ENCODE measurements at places on chromosomes 13 and 19.
A peak's percentile ranks its signal among the peaks of the same experiment; 100 is the strongest.

GRCh38 chr19:39078436-39079200 is 5.5 kb upstream of the ACP7 start:
- H3K36me3 ChIP-seq = no peaks in the 10 kb centered on the region
- H3K4me3 ChIP-seq = no peak overlapping the region
- H3K27ac ChIP-seq = no peak overlapping the region
- DNase-seq = no peak
- H3K27me3 ChIP-seq = peaks cover 70% of the 10 kb centered on the region
- no peaks in the 10 kb centered on the region for H3K4me1 ChIP-seq

DNA sequence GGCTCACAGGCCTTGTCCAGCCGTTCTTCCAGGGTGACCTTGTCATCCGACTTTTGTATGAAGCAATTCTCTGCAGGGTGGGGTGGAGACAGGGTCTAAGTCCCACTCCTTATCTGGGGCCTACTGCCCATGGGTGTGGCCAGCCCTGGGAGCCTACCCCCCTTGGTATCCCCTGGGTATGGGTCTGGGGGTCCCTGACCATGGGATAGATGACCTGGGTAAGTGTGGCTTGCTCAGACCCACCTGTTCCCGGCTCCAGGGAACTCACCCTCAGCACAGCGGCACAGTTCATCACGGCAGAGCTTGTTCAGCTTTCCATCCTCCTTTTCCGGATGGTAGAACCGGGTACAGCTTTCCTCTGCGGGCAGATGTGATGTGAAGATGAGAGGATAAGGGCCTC is 9.2 kb upstream of the TNFSF14 start:
- H3K27me3 ChIP-seq = peaks cover 36% of the 10 kb centered on the region
- H3K4me3 ChIP-seq = no peak overlapping the region
- no peak overlapping the region for H3K27ac ChIP-seq
- H3K4me1 ChIP-seq = peaks cover 24% of the 10 kb centered on the region
- H3K36me3 ChIP-seq = no peaks in the 10 kb centered on the region

DNA sequence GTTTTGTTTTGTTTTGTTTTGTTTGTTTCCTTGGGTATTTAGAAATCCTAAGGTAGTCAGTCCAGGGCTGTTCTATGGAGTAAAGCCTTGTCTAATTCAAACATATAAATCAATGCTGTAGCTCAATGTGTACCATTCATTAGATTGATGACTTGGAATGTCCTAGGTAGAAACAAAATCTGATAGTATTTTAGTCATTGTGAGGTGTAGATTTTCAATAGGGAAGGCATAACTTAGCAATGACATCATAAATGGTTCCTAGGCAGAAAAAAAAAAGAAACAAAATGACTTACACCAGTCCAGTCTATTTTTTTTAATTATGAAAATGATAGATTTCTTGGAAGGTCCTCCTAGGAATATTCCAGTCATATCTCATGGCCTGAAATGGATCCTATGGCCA is 189.9 kb downstream of the SPRY2 start:
- no peak overlapping the region for H3K27ac ChIP-seq
- H3K4me1 ChIP-seq = peaks cover 9% of the 10 kb centered on the region
- H3K27me3 ChIP-seq = no peaks in the 10 kb centered on the region
- no peak overlapping the region for H3K4me3 ChIP-seq

DNA sequence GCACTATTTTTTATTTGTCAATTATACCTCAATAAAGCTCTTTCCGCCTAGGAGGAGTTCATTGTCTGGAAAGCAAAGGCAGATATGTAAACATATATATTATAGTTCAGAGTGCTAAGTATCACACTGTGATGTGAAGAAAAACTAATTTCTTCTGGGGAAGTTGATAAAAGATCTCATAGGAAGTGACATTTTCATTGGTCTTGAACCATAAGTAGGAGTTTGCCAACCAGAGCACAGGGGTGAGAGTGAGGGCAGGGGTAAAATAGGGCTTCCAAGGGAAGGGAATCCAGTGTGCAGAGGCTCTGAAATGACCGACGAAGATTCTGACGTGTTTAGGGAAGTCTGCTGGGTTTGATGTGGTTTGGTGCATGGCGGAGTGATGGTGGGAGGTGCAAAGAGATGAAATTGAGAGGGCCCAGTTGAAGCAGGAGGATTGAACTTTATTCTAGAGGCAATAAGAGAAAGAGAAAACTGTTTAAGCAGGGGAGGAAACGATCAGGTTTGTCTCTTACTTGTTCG is 780 bp upstream of the GTF2F2 start:
- no peaks in the 10 kb centered on the region for H3K27me3 ChIP-seq
- no peak overlapping the region for H3K4me3 ChIP-seq

DNA sequence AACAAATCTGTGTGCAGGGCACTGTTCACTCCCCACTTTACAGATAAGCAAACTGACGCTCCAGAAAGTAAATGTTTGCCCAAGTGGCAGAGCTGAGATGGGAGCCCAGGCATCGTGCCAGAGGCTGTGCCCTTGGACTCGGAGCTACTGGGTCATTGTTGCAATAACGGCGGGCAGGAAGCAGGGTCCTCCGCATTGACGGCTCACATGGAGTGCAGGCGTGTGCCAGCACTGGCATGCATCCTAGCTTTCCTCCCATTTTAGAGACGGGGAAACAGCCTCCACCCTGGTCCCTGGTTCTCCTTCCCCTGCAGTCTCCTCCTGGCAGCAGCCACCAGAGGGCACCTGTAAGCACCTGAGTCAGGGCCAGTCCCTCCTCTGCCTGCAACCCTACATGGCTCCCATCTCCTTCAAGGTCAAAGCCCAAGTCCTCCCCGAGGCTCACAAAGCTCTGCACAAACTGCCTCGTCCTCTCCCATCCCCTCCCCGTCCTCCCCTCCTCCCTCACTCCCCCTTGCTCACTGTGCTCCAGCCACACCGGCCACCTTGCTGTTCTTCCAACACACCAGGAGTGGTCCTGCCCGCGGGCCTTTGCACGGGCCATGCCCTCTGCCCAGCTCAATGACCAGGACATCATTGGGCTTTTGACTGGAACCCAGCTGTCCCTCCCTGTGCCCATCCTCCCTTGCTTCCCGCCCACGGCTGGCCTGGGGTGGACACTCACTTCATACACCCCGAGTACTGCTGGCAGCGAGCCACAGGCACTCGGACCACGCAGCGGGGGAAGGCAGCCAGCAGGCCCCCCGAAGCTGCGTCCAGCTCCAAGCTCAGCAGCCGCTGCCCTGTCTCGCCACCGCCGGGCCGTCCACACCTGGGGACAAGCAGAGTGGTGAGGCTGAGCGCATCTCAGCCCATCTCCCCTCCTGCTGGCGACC is 7.7 kb upstream of the LRG1 start:
- H3K27ac ChIP-seq = no peak overlapping the region
- H3K4me1 ChIP-seq = no peaks in the 10 kb centered on the region
- no peaks in the 10 kb centered on the region for H3K36me3 ChIP-seq
- DNase-seq = no peak
- H3K27me3 ChIP-seq = no peaks in the 10 kb centered on the region
- H3K4me3 ChIP-seq = no peak overlapping the region

- H3K27me3 ChIP-seq = no peaks in the 10 kb centered on the region
- DNase-seq = no peak
- peaks cover 53% of the 10 kb centered on the region for H3K4me1 ChIP-seq
- no peak overlapping the region for H3K4me3 ChIP-seq
These were observed 15.7 kb downstream of the RANBP3 start for GRCh38 chr19:5961969-5962945.

DNA sequence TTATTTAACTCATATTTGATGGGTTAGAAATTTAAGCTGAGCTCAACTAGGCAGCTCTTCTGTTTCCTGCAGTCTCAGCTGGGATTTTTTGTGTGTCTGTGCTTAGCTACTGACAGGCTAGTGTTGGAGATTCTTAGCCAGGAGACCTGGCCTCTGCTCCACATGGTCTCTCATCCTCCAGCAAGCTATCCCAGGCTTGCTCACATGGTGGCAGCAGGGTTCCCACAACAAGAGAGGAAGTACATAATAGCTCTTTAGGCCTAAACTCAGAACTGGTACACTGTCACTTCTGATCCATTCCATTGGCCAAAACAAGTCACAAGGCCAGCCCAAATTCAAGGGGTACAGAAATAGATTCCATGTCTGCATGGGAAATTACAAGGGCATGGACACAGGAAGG is 406.2 kb downstream of the SUCLA2 start:
- DNase-seq = no peak
- H3K36me3 ChIP-seq = no peaks in the 10 kb centered on the region
- no peaks in the 10 kb centered on the region for H3K4me1 ChIP-seq
- H3K27me3 ChIP-seq = no peaks in the 10 kb centered on the region
- no peak overlapping the region for H3K4me3 ChIP-seq

GRCh38 chr13:71516521-71516920 is 350.5 kb downstream of the DACH1 start:
- H3K27ac ChIP-seq = no peak overlapping the region
- no peaks in the 10 kb centered on the region for H3K27me3 ChIP-seq
- no peak for DNase-seq
- H3K4me1 ChIP-seq = peaks cover 8% of the 10 kb centered on the region

- H3K36me3 ChIP-seq = peaks cover under 1% of the 10 kb centered on the region
- H3K27me3 ChIP-seq = no peaks in the 10 kb centered on the region
- no peaks in the 10 kb centered on the region for H3K4me1 ChIP-seq
- H3K27ac ChIP-seq = no peak overlapping the region
- no peak overlapping the region for H3K4me3 ChIP-seq
These were observed 1011.0 kb upstream of the MIR17HG start for GRCh38 chr13:90336507-90336906.

- H3K27ac ChIP-seq = no peak overlapping the region
- peaks cover 16% of the 10 kb centered on the region for H3K4me1 ChIP-seq
- no peak overlapping the region for H3K4me3 ChIP-seq
- H3K27me3 ChIP-seq = no peaks in the 10 kb centered on the region
- no peak for DNase-seq
- peaks cover 6% of the 10 kb centered on the region for H3K36me3 ChIP-seq
These were observed 45.1 kb downstream of the MIPEP start for GRCh38 chr13:23844132-23844531.

DNA sequence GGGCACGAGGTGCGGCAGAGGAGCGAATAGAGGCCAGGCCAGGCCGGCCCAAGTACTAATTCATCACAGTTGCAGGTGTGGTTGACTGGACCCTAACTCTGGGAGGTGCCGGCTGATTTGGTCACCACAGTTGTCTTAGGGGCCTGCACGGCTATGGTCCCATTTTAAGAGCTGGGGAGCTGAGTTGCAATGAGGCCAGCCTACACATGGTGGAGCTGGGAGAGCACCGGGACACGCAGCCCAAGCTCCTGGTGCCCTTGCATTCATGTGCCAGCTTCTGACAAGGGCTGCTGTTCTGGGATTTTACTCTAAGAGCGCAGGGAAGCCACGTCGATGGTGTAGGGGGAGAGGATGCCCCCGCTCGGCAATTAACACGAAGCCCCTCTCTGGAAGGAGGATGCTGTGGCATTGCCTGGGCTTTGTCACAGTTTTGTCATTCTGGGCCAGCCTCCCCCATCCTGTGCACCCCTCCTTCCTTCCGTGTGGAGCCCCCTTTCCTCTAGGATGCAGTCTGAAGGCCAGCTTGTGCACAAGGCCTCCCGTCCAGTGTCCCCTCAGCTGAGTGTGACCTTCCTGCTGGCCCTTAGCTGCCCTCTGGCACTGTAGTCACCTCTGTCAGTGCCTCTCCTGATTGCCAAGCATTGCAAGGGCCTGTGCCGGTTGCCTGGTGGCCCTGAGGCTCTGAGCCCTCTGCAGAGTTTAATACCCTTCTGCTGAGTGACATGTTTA is 109.4 kb upstream of the C1QTNF9B start:
- H3K27me3 ChIP-seq = no peaks in the 10 kb centered on the region
- no peak overlapping the region for H3K4me3 ChIP-seq
- no peaks in the 10 kb centered on the region for H3K36me3 ChIP-seq
- no peak for DNase-seq

DNA sequence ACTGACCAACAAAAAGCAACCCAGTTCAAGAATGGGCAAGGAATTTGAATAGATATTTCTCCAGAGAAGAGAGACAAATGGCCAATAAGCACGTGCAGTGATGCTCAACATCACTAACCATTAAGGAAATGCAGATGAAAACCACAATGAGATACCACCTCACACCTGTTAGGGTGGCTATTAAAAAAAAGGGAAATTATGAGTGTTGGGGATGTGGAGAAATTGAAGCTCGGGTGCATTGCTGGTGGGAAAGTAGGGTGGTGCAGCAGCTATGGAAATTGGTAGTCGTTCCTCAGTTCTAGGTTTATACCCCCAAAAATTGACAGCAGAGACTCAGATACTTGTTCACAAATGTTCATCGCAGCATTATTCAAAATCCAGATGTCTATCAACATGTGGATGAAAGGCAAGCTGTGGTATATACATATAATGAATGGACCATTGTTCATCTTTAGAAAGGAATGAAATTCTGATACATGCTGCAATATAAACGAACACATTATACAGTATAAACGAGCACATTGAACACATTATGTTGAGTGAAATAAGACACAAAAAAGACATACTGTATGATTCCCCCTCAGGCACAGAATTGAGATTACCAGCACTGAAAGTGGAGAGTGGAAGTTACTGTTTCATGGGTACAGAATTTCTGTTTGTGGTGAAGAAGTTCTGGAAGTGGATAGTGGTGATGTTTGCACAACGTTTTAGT is 927 bp downstream of the CHAMP1 start:
- peak overlapping the region; percentile 81 for H3K27ac ChIP-seq
- no peak for DNase-seq
- peaks cover 56% of the 10 kb centered on the region for H3K4me1 ChIP-seq
- H3K36me3 ChIP-seq = peaks cover 14% of the 10 kb centered on the region

DNA sequence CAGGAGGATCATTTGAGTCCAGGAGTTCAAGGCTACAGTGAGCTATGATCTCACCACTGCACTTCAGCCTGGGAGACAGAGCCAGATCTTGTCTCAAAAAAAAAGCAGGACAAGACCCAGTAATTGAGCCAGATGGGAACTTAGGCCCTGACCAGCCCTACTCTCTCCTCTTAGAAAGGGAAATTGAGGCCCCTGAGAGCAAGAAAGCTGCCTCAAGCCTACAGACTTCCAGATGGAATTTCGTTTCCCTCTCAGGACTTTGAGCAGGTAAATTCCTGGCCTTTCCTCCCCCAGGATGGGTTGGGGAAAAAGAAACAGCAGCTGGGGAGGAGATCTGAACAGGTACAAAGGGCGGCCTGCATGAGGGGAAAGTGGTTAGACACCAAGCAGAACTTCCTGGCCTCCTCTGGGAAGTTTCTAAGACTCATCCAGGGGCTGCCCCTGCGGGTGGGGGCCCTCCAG is 3.6 kb upstream of the BCL3 start:
- H3K36me3 ChIP-seq = no peaks in the 10 kb centered on the region
- H3K4me3 ChIP-seq = peak overlapping the region; percentile 59
- H3K4me1 ChIP-seq = peaks cover 6% of the 10 kb centered on the region
- DNase-seq = no peak
- peaks cover 50% of the 10 kb centered on the region for H3K27me3 ChIP-seq

GRCh38 chr19:49391581-49392399 is 3.7 kb downstream of the KASH5 start:
- peaks cover 17% of the 10 kb centered on the region for H3K27me3 ChIP-seq
- peak; percentile 67 for DNase-seq
- H3K4me3 ChIP-seq = no peak overlapping the region
- no peak overlapping the region for H3K27ac ChIP-seq

DNA sequence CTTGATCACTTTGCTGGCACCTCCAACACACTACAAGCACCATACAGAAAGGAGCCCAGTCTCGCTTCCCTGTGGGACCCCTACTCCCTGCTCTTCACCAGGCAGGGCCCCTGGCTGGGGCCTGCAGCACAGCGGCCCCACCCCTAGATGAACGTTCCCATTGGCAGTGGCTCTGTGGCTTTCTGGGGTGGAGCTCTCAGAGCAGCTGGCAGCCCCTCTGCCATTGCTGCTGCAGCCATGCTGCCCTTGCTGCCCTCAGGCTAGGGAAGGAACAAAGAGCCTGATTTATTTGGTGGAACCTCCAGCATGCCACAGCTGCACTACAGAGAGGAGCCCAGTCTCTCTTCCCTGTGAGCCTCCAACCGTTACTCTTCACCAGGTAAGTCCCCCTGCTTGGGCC is 5.8 kb downstream of the SIGLEC6 start:
- no peaks in the 10 kb centered on the region for H3K36me3 ChIP-seq
- peaks cover 85% of the 10 kb centered on the region for H3K27me3 ChIP-seq

GRCh38 chr13:49225223-49226042 is 5.3 kb downstream of the MLNR start:
- DNase-seq = no peak
- H3K27ac ChIP-seq = no peak overlapping the region
- H3K36me3 ChIP-seq = no peaks in the 10 kb centered on the region

Data from neural crest cell (in vitro differentiated cells).